ENCODE measurements at places on chromosomes 2 and 18. TPM values are rescaled to one million over a fixed set of nuclear protein-coding genes. Genes with fewer than 3 reads are reported as not detected.

- no peaks in the 10 kb centered on the region for H3K36me3 ChIP-seq
- H3K4me3 ChIP-seq = no peak overlapping the region
- H3K27ac ChIP-seq = peak overlapping the region; percentile 89
- H3K4me1 ChIP-seq = peaks cover 31% of the 10 kb centered on the region
Observed at GRCh38 chr18:13563390-13563805, 163.0 kb downstream of the FAM210A start.

GRCh38 chr2:104040771-104041170, 813.1 kb upstream of the POU3F3 start:
- H3K4me3 ChIP-seq = no peak overlapping the region
- H3K36me3 ChIP-seq = no peaks in the 10 kb centered on the region
- no peak overlapping the region for H3K27ac ChIP-seq
- H3K4me1 ChIP-seq = no peaks in the 10 kb centered on the region
- H3K27me3 ChIP-seq = no peaks in the 10 kb centered on the region
- DNase-seq = no peak

- H3K4me1 ChIP-seq = peaks cover 14% of the 10 kb centered on the region
- H3K27ac ChIP-seq = no peak overlapping the region
- H3K36me3 ChIP-seq = no peaks in the 10 kb centered on the region
Observed at GRCh38 chr18:37341016-37341415, 224.6 kb downstream of the CELF4 start.

DNA sequence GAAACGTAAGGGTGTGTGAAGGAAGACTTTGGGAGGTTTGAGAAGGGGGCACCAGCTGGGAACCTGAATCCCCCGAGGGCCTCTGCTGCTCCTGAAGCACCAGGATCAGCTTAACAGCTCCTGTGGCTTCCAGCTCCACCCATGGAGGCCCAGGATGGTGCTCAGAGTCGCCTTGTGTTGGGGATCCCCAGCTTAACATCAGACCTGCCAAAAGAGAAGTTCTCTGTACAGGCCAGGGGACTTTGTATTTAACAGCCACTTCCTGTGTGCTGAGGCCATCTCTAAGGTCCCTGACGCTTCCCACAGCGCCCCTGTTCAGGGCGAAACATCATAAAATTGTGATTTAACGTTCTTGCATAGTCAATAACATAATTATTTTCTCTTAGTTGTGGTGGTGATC, 77.5 kb downstream of the NCK2 start:
- DNase-seq = no peak
- no peaks in the 10 kb centered on the region for H3K27me3 ChIP-seq
- peaks cover 12% of the 10 kb centered on the region for H3K36me3 ChIP-seq
- H3K4me3 ChIP-seq = peak overlapping the region; percentile 63
- H3K27ac ChIP-seq = peak overlapping the region; percentile 93

Gene IGFBP2
- total RNA-seq = 6.1 TPM

GRCh38 chr2:193581807-193582206, 1387.1 kb upstream of the TMEFF2 start:
- no peaks in the 10 kb centered on the region for H3K4me1 ChIP-seq
- no peak overlapping the region for H3K27ac ChIP-seq
- H3K36me3 ChIP-seq = no peaks in the 10 kb centered on the region
- no peak overlapping the region for H3K4me3 ChIP-seq

Gene GALNT13
- not detected for total RNA-seq

Gene SETBP1
- total RNA-seq = 3.6 TPM

- H3K36me3 ChIP-seq = no peaks in the 10 kb centered on the region
- DNase-seq = no peak
- H3K4me1 ChIP-seq = no peaks in the 10 kb centered on the region
- no peak overlapping the region for H3K27ac ChIP-seq
- H3K4me3 ChIP-seq = no peak overlapping the region
Observed at GRCh38 chr2:15905986-15906491, 34.3 kb upstream of the MYCN start.

GRCh38 chr18:42182728-42183700, 228.0 kb downstream of the PIK3C3 start:
- no peak overlapping the region for H3K4me3 ChIP-seq
- no peak overlapping the region for H3K27ac ChIP-seq
- H3K36me3 ChIP-seq = no peaks in the 10 kb centered on the region
- H3K27me3 ChIP-seq = no peaks in the 10 kb centered on the region
- no peaks in the 10 kb centered on the region for H3K4me1 ChIP-seq

Gene CTNNA2
- not detected for total RNA-seq

DNA sequence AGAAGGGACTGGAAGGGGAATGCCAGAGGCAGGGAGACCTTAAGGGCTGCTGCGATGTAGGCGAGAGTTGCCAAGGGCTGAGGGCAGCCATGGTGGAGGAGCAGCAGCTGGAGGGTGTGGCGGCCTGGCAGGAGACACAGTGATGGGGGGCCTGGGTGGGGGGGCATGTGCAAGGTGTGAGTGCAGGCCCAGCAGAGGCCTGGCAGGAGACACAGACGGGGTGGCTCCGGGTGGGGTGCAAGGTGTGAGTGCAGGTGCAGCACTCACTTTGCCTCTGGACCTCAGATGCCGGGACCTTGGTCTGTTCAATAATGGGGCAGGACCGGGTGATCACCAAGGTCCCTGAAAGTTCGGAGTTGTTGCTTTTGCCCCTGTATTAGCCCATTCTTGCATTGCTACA, 76.2 kb upstream of the ODC1 start:
- no peaks in the 10 kb centered on the region for H3K36me3 ChIP-seq
- H3K27ac ChIP-seq = no peak overlapping the region
- H3K4me3 ChIP-seq = no peak overlapping the region
- H3K4me1 ChIP-seq = peaks cover 2% of the 10 kb centered on the region
- no peak for DNase-seq

- H3K4me1 ChIP-seq = peaks cover 30% of the 10 kb centered on the region
- H3K27ac ChIP-seq = no peak overlapping the region
- no peak for DNase-seq
- peak overlapping the region; percentile 63 for H3K4me3 ChIP-seq
- no peaks in the 10 kb centered on the region for H3K36me3 ChIP-seq
Observed at GRCh38 chr18:49052891-49053644, 102.3 kb upstream of the SMAD7 start.

Gene SPATA3
- not detected for total RNA-seq
